GM23338 (cell line): ENCODE measurements at places on chromosomes 7 and 10. TPM values are rescaled to one million over a fixed set of nuclear protein-coding genes. Genes with fewer than 3 reads are reported as not detected.

NIPSNAP2 gene
- polyA plus RNA-seq, result 21.1 and 30.5 TPM in 2 replicates

LMOD2 gene
- polyA plus RNA-seq, result not detected in 2 replicates

LYZL1 gene
- polyA plus RNA-seq, result not detected in 2 replicates

BBIP1 gene
- 50.6 and 56.5 TPM in 2 replicates for polyA plus RNA-seq

LIPJ gene
- polyA plus RNA-seq, result not detected in 2 replicates

RTKN2 gene
- polyA plus RNA-seq, result 11.7 and 15.3 TPM in 2 replicates

PDZD7 gene
- polyA plus RNA-seq, result 1.5 and 1.7 TPM in 2 replicates

SLC16A12 gene
- polyA plus RNA-seq, result 0.84 and 0.89 TPM in 2 replicates

ADAM22 gene
- 2.7 and 2.8 TPM in 2 replicates for polyA plus RNA-seq

GPR146 gene
- polyA plus RNA-seq, result 0.37 TPM in 1 of 2 replicates, not detected in the other

POU6F2 gene
- 5.0 and 7.3 TPM in 2 replicates for polyA plus RNA-seq

TLX1 gene
- not detected in 2 replicates for polyA plus RNA-seq

PTF1A gene
- not detected in 2 replicates for polyA plus RNA-seq

BEND7 gene
- polyA plus RNA-seq, result 3.1 and 3.7 TPM in 2 replicates

ACSL5 gene
- polyA plus RNA-seq, result 0.09 TPM in 1 of 2 replicates, not detected in the other

SPDYE8 gene
- polyA plus RNA-seq, result 0.14 and 0.34 TPM in 2 replicates

TET1 gene
- 32.5 and 37.2 TPM in 2 replicates for polyA plus RNA-seq

NPSR1 gene
- not detected in 2 replicates for polyA plus RNA-seq

SLC18A3 gene
- 0.09 and 0.16 TPM in 2 replicates for polyA plus RNA-seq

PON1 gene
- 1.2 and 2.1 TPM in 2 replicates for polyA plus RNA-seq
